ENCODE measurements at places on chromosomes 12 and 14.
A peak's percentile ranks its signal among the peaks of the same experiment; 100 is the strongest.

GRCh38 chr14:79331830-79332229, 879.5 kb downstream of the DIO2 start:
- no peak for DNase-seq

GRCh38 chr12:90543841-90544240, 411.1 kb downstream of the CCER1 start:
- DNase-seq: no peak

- no peak for DNase-seq
Measured at GRCh38 chr14:95026851-95027463, 130.4 kb downstream of the DICER1 start.

DNA sequence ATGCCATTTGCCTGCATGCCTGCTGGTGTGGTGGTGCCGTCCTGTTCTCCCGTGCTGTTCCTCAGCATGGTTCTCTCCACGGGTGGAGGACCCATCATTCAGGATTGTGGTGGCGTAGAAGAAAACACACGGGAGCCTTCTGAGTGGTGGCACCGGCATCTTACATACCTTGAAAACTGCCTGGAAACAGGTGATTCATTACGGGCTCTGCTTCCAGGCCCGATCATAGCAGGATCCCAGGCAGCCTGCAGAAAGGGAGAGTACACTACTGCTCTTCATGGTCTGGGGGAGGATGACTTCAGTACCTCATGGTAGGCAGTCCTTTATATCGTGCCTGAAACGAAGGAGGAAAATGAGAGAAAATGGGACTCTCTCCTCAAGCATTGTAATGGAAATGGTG, 66.6 kb upstream of the KCNA5 start:
- no peak for DNase-seq

- no peak for DNase-seq
Measured at GRCh38 chr12:13744561-13744960, 236.8 kb downstream of the GRIN2B start.

GRCh38 chr12:52486166-52487105, 6.6 kb downstream of the KRT6A start:
- DNase-seq: no peak

- DNase-seq: no peak
Measured at GRCh38 chr14:29144621-29145020, 378.0 kb downstream of the FOXG1 start.

DNA sequence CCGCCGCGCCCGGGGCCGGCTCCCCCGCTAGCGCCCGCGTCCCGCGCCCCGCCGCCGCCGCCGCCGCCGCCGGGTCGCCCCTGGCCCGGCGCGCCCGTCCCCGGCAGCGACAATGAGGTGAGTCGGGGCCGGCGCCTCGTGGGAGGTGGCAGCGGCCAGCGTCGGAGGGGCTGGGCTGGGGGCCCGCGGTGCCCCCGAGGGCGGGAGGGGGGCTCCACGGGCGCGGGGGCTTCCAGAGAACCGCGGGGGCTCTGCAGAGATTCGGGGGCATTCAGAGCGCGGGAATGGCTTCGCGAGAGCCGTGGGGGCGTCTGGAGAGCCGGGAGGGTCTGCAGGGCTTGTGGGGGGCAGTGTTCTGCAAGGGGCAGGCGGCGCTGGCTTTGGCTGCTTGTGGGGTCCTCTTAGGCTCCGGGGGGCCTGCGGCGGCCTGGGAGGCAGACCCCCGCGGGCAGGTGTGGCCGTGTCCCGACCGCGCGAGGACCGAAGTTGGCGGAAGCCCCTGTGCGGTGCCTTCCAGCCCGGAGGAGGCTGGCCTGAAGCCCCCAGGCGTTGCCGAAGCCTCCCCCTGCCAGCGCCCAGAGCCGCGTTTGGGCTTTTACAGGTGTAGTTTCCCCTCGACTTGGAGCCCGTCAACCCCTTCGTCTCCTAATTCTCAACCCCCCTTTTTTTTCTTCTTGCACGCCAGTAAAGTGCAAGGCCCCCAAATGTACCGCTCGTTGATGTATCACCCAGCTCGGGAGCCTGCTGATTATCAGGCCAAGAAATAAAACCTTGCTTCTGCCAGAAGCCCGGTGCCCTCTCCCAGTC, 93.1 kb upstream of the EVL start:
- no peak for DNase-seq

DNA sequence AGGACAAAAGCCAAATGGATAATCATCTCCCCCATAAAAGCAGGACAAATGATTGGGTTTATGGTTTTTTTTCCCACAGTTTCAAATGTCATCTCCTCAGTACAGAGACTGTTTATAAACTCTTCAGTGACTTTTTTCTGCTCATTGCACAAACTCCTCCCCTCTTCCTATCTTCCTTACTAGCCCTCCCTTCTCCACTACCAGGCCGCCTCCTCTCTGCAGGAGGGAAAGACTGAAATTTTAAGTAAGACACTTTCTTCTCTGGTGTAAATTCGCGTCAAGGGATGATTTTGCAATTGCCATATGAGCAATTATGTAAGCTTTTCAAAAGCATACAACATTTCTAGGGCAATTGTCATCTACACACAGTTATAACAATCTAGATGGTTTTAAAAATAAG, 37.0 kb downstream of the BTG1 start:
- no peak for DNase-seq

- DNase-seq: no peak
Measured at GRCh38 chr12:121337416-121337815, 14.8 kb downstream of the ANAPC5 start.

GRCh38 chr12:17304503-17305347, 698.8 kb upstream of the LMO3 start:
- DNase-seq: no peak

- DNase-seq: no peak
Measured at GRCh38 chr12:122669397-122670070, 33.6 kb downstream of the HCAR2 start.

GRCh38 chr12:78406213-78406612, 458.4 kb upstream of the SYT1 start:
- DNase-seq: no peak

DNA sequence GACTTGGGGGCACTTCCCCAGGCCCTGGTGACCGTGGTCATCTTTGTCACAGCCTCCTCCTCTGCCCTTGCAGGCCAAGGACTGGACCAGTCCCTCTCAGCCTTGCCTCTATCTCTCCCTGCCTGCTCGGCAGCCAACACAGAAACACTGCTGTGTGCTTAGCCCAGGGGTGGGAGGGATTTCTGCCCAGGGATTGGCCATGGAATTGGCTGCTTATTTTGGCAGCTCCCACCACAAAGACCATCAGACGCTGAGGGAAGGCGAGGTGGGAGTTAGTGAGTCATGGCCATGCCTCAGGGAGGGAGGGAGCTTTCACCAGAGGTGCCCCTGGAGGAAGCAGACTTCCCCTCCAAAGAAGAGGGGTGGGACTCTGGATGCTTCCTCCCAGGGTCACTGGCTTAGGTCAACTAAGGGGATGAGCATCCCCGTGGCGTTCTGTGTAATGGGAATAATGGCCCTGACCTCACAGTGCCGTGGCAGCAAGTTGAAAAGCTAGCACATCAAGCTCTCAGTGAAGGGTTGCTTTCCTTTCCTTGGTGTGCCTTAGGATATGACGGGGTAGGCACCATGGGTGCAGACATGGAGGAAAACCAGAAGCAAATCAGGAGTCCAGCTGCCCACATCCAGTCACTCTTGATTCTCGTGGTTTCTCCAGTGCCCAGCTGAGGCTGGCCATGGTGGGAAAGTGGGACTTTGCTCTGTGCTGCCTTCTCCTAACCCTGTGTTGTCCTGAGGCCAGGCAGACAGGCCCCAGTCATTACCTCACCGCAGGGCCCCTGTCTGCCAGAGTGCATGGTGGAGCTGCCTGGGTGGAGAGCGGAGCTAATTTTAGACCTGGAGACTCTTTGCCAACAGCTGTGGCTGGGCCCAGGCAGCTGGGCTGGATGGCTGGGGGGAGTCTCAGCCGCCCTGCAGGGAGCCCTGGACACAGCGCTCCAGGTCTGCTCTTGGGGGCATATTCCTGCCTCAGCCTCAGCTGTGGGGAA, 21.4 kb downstream of the B4GALNT3 start:
- no peak for DNase-seq

- no peak for DNase-seq
Measured at GRCh38 chr12:93008044-93008778, 79.1 kb upstream of the EEA1 start.

DNA sequence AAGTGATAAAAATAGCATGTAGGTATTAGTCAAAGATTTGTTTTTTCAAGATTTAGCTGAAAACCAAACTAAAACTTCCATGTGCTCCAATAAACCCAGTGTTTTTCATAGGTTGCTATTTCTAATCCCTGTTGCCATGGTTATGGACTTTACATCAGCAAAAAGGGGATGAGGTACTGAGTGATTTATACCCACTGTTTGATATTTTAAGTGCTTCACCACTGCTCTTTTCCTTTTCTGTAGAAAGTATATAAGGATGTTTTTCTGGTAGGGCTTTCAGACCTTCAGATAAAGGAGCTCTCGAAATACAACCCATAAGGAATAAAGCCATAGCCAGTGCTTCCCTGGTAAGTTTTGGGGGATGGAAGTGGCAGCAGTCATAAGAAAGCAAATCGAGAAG, at the start of gene OTOGL:
OTOGL (plus strand) TSS at position 279 of the 400 bp plus-strand sequence. CDS start 109,895 bp downstream, outside the sequence.
- no peak for DNase-seq

- no peak for DNase-seq
Measured at GRCh38 chr14:42214981-42215491, 608.4 kb downstream of the LRFN5 start.

GRCh38 chr12:13471471-13471870, 274.9 kb downstream of the EMP1 start:
- DNase-seq: no peak

- no peak for DNase-seq
Measured at GRCh38 chr14:59570122-59570521, 6.5 kb downstream of the CCDC175 start.

- peak; percentile 43 for DNase-seq
Measured at GRCh38 chr12:100741084-100741711, 53.4 kb upstream of the ANO4 start.

GRCh38 chr12:107360482-107360881, 267.1 kb upstream of the CRY1 start:
- DNase-seq: no peak

- DNase-seq: no peak
Measured at GRCh38 chr12:107906707-107907106, 132.2 kb downstream of the ASCL4 start.

GRCh38 chr12:5043589-5044419, at the start of gene KCNA5:
TSS of gene KCNA5 (plus strand) at chr12:5043879. CDS start at chr12:5044148, 269 bp downstream.
- peak; percentile 17 for DNase-seq

GRCh38 chr12:102043928-102044327, 17.9 kb downstream of the WASHC3 start:
- DNase-seq: no peak

- DNase-seq: no peak
Measured at GRCh38 chr12:24226745-24227350, 277.4 kb upstream of the SOX5 start.

DNA sequence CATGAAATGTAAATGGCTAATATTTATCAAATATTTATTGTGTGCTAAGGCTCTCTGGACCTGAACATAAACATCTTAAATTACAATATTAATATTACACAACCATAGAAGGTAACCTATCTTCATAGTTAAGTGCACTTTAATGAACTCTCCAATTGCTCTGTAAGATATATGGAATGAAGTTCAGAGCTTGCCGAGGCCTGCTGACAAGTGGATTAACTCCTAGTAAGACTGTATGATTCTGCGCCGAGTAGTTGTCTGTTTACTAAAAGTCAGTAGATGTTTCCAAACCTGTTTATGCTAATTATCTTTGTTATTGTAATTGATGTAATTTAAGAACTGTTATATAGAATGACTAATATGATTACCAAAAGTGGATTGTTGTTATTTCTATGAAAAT, 77.2 kb downstream of the PTPRR start:
- no peak for DNase-seq

DNA sequence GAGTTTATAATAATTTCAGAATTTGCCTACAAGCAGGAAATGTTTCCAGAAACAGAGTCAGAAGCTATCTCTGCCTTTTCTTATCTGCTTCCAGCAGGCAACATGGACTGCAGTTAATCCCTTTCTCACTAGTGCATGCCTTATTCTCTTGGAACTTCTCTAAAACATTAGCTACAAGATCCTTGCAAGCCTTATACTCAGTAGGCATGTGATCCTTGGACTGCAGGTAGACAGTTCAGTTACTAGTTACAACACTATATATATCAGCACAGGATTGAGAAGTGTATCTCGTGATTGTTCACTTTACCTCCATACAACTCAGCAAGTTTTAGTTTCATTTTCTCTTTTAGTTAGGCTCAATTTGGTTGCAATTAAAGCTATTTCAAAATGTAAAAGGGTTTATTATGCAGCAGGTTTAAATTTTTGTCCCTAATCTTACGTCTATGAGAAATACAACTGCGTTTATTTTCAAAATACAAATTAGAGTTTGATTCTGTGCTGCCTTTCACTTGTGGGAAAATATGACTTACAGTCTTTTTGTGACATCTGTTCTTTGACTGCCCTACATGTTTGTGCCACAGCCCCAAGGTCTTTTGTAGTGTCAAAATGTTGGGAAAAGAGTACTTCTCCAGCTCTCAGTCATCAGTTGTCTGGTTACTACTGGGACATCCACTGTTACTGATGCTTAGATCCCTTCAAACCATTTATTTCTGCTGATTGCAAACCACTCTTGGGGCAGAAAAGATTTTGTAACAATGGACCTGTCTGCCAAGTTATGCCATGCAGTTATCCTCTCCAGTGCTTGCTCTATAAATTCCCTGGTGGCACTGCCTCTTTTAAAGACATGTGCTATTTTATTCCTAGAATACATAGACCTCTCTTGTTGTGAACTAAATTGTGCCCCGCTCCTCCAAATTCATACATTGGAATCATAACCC, 709.0 kb upstream of the FOXG1 start:
- no peak for DNase-seq

DNA sequence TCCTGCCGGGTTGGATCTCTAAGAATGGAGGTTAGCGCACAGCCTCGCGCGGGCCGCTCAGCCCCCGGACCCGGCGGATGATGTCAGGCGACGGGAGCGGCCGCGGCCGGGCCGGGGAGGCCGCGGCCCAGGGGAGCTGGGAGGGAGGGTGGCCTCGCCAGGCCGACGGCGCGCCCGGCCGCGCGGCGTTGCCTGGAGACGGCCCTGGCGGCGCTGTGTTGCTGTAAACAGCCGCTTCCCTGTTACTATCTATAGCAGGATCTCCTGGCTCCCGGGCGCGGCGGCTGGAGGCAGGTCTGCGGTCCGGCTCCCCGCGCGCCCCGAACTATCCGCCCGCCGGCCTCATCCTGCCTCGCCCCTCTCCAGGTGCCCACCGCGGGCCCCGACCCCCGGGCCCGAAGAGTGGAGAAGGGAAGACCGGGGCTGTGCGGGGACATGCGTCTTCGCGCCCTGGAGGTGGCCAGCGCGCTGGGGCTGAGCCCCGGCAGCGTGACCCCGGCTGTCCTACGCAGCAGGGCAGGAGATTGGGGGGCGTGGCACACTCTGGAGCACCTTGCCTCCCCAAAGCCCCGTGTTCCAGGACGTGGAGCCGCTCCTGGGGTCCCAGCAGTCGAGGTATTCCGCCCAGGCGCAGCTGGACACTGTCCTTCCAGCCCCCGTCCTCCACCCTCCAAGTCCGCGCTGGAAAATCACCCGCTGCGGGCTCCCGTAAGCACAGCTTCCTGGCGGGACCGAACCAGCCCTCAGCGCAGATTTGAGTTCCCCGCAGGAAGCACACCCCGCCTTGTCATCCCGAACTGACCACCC, 1.4 kb upstream of the FOS start:
- DNase-seq: peak; percentile 38

GRCh38 chr14:102095231-102095870, 8.5 kb upstream of the HSP90AA1 start:
- no peak for DNase-seq

- no peak for DNase-seq
Measured at GRCh38 chr14:35915775-35916174, 89.6 kb downstream of the BRMS1L start.

All from NCI-H1417 treated with DMSO at 0.1 percent for 48 hours (cell line).